ENCODE measurements at places on chromosomes 5 and 9.

DNA sequence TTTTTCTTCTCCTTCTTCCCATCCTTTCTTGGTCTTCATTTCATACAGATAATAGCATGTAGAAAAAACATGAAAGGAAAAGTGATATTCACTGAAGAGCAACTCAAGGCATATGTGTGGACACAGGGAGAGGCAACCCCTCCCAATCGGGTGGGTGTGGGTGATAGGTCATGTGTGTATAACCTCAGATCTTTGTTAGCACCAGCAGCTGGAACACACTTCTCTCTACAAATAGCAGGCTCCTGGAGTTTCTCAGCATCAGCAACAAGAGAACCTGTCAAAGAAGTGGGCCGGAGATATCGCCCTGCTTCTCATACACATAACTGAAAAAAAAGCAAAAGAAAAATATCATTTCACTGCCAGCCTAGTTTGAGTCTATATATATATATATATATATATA is 426.4 kb downstream of the DTWD2 start:
- DNase-seq: no peak

DNA sequence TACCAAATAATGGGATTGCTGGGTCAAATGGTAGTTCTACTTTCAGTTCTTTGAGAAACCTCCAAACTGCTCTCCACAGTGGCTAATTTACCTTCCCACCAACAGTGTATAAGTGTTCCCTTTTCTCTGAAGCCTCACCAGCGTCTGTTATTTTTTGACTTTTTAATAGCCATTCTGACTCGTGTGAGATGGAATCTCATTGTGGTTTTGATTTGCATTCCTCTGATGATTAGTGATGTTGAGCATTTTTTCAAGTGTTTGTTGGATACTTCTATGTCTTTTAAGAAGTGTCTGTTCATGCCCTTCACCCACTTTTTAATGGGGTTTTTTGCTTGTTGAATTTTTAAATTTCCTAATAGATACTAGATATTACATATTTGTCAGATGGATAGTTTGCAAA is 28.4 kb upstream of the SUSD1 start:
- DNase-seq: peak; percentile 71

DNA sequence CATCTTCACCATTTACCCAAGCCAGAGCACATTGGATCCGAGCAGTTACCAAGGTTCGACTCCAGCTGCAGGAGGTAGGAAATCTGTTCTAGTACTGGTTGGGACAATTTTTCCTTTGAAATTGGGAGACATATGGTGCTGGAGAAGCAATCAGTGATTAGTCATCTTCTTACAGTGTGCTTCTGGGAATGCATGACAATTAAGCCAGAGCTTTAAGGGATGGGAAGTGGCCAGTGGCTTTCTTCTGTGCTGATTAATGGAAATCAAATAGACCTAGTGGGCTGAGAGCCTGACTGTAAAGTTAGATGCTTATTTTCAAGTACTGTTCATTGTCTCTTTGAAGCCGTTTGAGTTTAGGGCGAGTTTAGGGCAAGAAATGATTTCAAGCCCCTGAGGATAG is 152.1 kb downstream of the UNC13B start:
- DNase-seq: peak; percentile 41

DNA sequence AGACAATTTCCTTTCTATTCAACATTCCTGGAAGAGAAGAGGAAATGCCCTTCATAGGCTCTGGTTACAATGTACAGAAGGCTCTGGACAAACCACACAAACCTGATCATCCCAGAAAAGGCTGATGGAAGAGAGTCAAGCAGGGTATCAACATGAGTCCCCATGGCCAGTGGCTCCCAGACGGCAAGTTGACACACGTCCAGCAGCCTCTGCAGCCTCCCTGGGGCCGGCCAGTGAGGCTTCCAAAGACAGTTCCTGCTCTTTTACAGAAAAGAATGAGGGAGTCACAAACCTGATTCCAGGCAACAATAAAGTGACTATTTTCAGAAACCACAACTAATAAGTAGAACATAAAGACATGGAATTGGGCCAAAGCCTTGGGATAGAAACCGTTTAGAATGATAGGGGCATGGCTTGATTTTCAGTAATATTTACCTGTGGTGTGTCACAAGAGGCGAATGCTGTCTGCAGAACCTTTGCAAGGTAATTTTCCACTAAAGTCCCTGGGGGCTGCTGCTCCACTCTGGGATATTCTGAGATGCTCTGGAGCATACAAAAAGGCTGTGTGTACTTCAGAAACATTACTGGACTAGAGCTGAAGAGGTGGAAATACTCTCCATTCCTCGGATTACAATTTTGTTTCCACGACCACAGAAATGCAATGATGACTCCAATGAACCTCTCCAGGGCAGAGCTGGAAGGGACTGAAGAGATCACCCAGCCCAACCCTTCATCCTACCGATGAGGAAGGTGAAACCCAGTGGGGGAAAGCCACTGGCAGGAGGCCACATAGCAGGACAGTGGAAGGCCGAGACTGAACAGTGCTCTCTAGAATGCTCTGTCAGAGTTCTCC is 10.4 kb downstream of the MED27 start:
- peak; percentile 84 for DNase-seq

DNA sequence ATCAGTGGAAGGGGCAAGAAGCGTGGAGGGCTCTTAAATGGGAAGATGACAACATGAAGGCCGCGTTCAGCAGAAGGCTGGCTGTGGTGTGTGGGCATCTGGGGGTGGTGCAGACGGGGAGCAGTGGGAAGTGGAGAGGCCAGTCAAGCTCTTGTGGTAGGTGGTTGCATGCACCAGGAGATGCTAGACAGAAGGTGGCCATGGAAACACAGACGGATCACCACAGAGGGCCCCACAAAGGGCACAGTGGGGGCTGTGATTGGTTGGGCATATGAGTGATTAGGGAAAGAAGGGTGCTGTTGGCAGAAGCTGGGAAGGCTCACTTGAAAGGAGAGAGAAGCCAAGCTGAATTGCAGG is 14.7 kb downstream of the MTMR12 start:
- DNase-seq: no peak

- no peak for DNase-seq
These were observed 96.0 kb downstream of the GALNT10 start for GRCh38 chr5:154286557-154286956.

GRCh38 chr9:109307380-109308240 is 13.2 kb downstream of the EPB41L4B start:
- DNase-seq: no peak

DNA sequence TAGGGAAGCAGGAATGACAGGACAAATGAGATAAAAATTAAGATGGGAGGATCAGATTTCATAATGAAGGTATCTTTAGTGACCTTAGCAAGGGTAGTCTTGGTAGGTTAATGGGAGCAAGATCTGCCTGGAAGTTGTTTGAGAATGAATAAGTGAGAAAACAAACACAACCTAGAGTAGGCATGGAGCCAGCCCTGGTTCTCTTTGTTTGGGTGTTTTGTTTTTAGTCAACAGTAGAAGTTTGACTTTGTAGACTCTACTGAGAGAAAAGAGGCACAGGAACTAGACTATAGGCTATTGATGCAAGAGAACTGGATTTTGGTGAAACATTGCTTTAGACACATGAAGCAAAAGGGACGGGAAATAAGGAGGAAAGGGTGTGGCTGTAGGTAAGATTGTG is 40.3 kb downstream of the KCNN2 start:
- no peak for DNase-seq
